Natural killer cell treated with Interleukin-12 subunit alpha and Interleukin-12 subunit beta and Interleukin-15 and Interleukin-18, amount 100 ng/mL, for 72 hours (primary cell): ENCODE measurements at places on chromosomes 4 and X. TPM values are rescaled to one million over a fixed set of nuclear protein-coding genes. Genes with fewer than 3 reads are reported as not detected.

DNA sequence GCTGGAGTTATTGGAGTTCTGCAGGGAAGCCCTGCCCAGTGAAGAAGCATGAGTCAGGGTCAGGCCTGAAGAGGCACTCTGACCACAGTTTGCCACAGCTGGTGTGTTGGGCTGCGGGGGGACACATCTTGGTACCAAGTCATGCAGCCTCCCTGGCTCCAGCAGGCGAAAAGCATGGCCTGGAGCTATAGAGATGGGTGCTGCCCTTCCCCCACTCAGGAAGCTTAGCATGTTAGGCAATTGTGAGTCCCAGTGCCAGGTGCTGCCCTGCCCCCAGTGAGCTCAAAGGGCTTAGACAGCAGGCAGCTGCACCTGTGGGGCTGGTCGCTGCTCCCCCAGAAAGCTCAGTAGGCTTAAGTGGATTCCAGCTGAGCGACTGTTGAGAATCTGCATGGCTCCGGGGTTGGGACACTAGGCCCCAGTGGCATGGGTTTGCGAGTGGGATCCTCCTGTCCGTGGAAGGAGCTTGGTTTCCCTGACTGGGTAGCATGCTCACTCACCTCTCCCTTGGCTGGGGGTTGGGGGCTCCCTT is 755.5 kb downstream of the GLUD2 start:
- no peaks in the 10 kb centered on the region for H3K36me3 ChIP-seq
- no peak for DNase-seq
- H3K27ac ChIP-seq, result no peak overlapping the region
- H3K4me1 ChIP-seq, result no peaks in the 10 kb centered on the region
- H3K27me3 ChIP-seq, result no peaks in the 10 kb centered on the region

GRCh38 chr4:162793571-162793970 is 373.1 kb downstream of the NAF1 start:
- no peaks in the 10 kb centered on the region for H3K27me3 ChIP-seq
- no peak overlapping the region for H3K4me3 ChIP-seq
- no peak for DNase-seq
- H3K4me1 ChIP-seq, result no peaks in the 10 kb centered on the region

GRCh38 chr4:129926936-129927335 is 831.0 kb downstream of the C4orf33 start:
- no peaks in the 10 kb centered on the region for H3K36me3 ChIP-seq
- H3K4me3 ChIP-seq, result no peak overlapping the region
- H3K4me1 ChIP-seq, result no peaks in the 10 kb centered on the region
- DNase-seq, result no peak
- H3K27me3 ChIP-seq, result no peaks in the 10 kb centered on the region

GRCh38 chr4:123953566-123953965 is 557.0 kb downstream of the SPRY1 start:
- H3K4me3 ChIP-seq, result no peak overlapping the region
- no peaks in the 10 kb centered on the region for H3K27me3 ChIP-seq
- H3K4me1 ChIP-seq, result no peaks in the 10 kb centered on the region
- no peak for DNase-seq

DNA sequence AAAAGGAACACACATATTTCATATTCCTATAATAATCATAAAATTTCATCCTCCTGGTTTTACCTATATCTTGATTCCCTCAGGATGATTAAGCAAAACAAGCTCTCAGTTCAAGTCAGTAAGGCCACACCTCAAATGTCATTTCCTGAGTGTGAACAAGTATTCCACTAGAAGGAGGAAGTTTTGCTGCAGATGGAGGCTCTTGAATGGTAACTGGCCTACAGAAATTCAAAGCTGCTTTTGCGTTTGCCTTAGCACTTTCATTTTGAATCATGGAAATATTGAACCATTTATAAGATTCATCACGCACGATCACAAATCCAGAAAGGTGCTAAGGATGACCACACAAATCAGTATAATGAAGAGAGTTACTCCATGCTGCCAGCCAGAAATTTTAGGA is 254.4 kb upstream of the CXXC4 start:
- no peaks in the 10 kb centered on the region for H3K27me3 ChIP-seq
- H3K4me1 ChIP-seq, result peaks cover 9% of the 10 kb centered on the region
- no peak overlapping the region for H3K27ac ChIP-seq
- no peak overlapping the region for H3K4me3 ChIP-seq

DNA sequence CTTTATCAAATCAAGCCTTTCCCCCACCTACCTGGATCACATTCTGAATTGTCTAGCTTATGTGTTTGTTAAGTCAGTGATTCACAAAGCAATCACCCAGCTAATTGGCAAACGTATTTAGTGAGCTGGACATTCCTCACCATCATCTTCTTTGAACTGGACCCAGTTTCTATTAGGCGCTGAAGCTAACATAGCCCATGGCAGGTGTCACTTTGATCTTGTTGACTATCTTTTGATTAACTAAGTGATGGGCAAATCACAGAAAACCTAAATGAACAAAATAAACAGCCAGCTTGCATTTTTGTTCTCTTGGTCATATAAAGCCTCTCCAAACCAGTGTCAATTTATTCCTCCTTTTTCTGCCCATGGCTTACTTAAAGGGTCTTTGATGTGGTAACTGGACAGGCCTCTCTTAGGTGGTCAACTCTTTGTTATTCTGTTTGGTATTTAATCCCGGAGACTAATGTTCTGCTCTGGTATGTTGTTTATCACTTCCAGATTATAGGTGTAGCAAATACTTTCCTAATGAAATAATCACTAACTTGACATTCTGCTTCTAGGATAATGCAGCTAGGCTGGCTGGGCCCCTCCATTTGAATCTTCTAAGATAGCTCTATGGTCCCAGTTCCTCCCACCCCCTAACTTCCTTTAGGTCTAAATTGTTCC is 105.3 kb upstream of the SMIM10 start:
- no peaks in the 10 kb centered on the region for H3K4me1 ChIP-seq
- no peak overlapping the region for H3K4me3 ChIP-seq
- H3K27ac ChIP-seq, result no peak overlapping the region
- no peak for DNase-seq

- no peak overlapping the region for H3K27ac ChIP-seq
- DNase-seq, result no peak
- peaks cover 3% of the 10 kb centered on the region for H3K27me3 ChIP-seq
- no peak overlapping the region for H3K4me3 ChIP-seq
- no peaks in the 10 kb centered on the region for H3K4me1 ChIP-seq
- H3K36me3 ChIP-seq, result no peaks in the 10 kb centered on the region
These were observed 261.5 kb downstream of the DCHS2 start for GRCh38 chr4:154230091-154230490.

DNA sequence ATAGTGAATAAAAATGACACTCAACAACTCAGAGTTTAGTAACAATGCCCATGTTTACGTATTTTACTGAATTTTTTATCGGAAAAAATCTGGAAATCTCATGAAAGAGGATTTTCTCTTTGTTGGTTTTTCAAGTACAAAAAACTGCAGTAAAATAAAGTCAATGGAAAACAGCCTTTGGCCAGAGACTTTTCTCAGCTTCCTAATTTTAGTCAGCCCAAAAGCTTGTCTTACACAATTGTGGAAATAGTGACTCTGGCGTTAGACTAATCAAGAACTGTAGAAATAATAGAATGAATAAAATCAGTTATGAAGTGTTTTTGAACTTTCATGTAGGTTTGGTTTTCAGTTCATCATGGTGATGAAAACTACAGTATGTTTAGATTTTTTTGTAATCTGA is 234.7 kb downstream of the DKK2 start:
- H3K27me3 ChIP-seq, result no peaks in the 10 kb centered on the region
- DNase-seq, result no peak
- H3K36me3 ChIP-seq, result no peaks in the 10 kb centered on the region

GRCh38 chr4:176504118-176504517 is 184.4 kb downstream of the SPCS3 start:
- H3K4me1 ChIP-seq, result no peaks in the 10 kb centered on the region
- H3K36me3 ChIP-seq, result peaks cover 5% of the 10 kb centered on the region
- no peak overlapping the region for H3K27ac ChIP-seq
- no peak overlapping the region for H3K4me3 ChIP-seq
- no peaks in the 10 kb centered on the region for H3K27me3 ChIP-seq

DNA sequence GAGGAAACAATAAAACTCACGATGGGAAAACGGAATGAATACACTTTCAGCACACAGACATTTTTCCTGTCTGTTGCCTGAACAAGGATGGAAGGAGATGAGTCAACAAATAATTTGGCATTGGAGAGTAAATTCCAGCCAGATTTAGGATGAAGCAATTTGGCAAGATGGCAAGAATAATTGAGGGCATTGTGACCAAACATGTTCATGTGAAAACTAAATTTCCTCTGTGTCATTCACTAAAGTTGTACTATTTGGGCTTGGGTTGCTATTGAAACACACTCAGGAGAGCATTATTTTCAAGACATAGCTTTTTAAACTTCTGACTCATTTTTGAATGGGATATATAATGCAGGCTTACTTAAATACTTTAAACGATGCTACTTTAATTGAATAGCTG is 1614.4 kb downstream of the PCDH19 start:
- H3K4me1 ChIP-seq, result no peaks in the 10 kb centered on the region
- H3K36me3 ChIP-seq, result no peaks in the 10 kb centered on the region
- H3K27me3 ChIP-seq, result no peaks in the 10 kb centered on the region
- no peak for DNase-seq

GRCh38 chrX:153371256-153371655 is 29.9 kb downstream of the PNMA6E start:
- H3K4me1 ChIP-seq, result no peaks in the 10 kb centered on the region
- peaks cover 22% of the 10 kb centered on the region for H3K27me3 ChIP-seq
- H3K36me3 ChIP-seq, result no peaks in the 10 kb centered on the region
- H3K4me3 ChIP-seq, result no peak overlapping the region
- DNase-seq, result no peak

GRCh38 chrX:41352329-41352838 is 18.4 kb downstream of the DDX3X start:
- H3K36me3 ChIP-seq, result peaks cover 11% of the 10 kb centered on the region
- H3K4me1 ChIP-seq, result peaks cover 27% of the 10 kb centered on the region
- no peak overlapping the region for H3K27ac ChIP-seq
- H3K4me3 ChIP-seq, result no peak overlapping the region

DNA sequence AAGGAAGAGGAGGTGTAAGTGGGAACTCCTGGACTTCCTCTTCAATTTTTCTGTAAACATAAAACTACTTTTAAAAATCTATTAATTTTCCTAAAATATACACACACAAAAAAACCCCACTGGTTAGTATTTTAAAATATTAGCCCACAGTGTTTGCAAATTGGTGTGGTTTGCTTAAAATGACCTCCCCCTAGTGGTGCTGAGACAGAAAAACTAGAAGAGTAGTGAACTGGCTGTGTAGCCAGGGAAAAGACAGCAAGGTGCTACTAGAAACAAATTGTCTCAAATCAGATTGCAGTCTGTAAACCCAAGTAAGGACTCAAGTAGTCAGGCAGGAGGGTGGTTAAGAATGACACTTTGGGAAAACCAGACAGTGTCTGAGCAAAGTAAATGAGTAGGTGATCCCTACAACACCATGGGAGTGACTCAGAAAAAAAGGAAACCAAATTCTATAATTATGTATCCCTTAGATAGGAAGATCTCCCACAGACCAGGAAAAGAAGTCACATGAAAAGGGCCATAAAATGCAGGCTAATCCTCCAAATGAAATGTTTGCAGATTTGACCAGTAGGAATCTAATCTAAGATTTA is 26.0 kb downstream of the AMTN start:
- no peaks in the 10 kb centered on the region for H3K36me3 ChIP-seq
- no peak overlapping the region for H3K27ac ChIP-seq
- no peak overlapping the region for H3K4me3 ChIP-seq
- H3K27me3 ChIP-seq, result peaks cover 23% of the 10 kb centered on the region

DNA sequence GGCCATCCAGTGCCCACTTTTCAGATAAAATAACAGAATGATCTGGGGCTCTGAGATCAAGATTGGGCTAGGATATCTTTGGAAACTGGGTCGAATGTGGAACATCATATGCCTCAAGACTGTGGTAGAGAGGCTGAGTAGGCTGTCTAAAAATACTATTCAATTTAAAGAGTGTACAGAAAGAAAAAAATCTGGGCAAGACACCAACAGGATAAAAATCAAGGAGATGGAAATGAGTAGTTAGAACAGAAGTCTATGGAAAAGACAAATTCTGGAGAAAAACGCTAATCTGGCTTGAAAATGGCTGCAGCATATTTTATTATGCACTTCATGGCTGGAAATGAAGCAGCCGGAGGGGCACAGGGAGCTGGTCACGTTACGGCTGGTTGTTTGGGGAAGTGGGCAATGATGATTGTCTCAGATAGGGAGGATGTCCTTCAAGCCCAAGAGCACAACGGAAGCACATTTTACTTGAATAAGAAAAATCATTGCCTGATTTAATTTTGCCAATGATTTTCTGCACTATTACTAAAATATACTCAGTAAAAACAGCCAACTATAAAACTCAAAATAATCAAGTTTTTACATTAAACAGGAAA is 27.1 kb upstream of the MAPK10 start:
- no peaks in the 10 kb centered on the region for H3K4me1 ChIP-seq
- no peak overlapping the region for H3K27ac ChIP-seq
- peaks cover 2% of the 10 kb centered on the region for H3K27me3 ChIP-seq
- no peaks in the 10 kb centered on the region for H3K36me3 ChIP-seq

- peaks cover 5% of the 10 kb centered on the region for H3K27me3 ChIP-seq
- no peaks in the 10 kb centered on the region for H3K36me3 ChIP-seq
- no peak overlapping the region for H3K27ac ChIP-seq
- no peak overlapping the region for H3K4me3 ChIP-seq
These were observed 73.1 kb downstream of the PHEX start for GRCh38 chrX:22105231-22105630.

- H3K4me3 ChIP-seq, result no peak overlapping the region
- H3K4me1 ChIP-seq, result no peaks in the 10 kb centered on the region
- no peak overlapping the region for H3K27ac ChIP-seq
- DNase-seq, result no peak
These were observed 109.8 kb upstream of the HPGD start for GRCh38 chr4:174631901-174632758.

GRCh38 chr4:54909961-54910360 is 215.4 kb downstream of the KDR start:
- peaks cover 11% of the 10 kb centered on the region for H3K36me3 ChIP-seq
- no peaks in the 10 kb centered on the region for H3K27me3 ChIP-seq
- no peak overlapping the region for H3K27ac ChIP-seq
- DNase-seq, result no peak

The UCP1 gene
- not detected for total RNA-seq

The PAGE2 gene
- not detected for total RNA-seq

The PCGF3 gene
- 54.3 TPM for total RNA-seq

The MAGEA8 gene
- not detected for total RNA-seq

The CDKL2 gene
- 0.36 TPM for total RNA-seq

The RP2 gene
- total RNA-seq, result 5.0 TPM

The SLC39A8 gene
- 76.5 TPM for total RNA-seq

The OPRPN gene
- not detected for total RNA-seq

The MTCP1 gene
- 12.4 TPM for total RNA-seq

The SLC26A1 gene
- total RNA-seq, result 0.88 TPM

The HGFAC gene
- not detected for total RNA-seq

The PRDM5 gene
- not detected for total RNA-seq
